Stimulated activated CD4-positive, alpha-beta T cell treated with anti-CD3 and anti-CD28 coated beads, Interleukin-1b, Interleukin-23, amount 100 ng/mL, for 24 hours (primary cell): ENCODE measurements at places on chromosomes 16 and 17.

DNA sequence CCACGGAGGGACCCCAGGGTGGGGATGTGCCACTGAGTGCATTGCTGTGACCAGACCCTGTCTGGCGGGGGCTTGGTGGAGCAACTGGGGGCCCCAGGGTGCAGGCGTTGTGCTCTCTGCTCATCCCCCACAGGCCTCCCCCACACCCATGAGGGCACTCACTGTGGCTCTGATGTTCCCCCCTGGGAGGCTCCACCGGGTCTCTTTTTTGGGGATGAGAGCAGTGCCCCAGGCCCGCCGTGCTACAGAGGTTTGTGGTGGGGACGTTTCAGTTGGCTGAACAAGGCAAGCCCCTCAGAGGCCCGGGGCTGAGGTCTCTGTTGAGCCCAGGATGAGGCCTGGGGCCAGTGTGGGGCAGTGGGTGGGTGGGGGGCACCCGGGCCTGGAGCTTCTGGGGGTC, 2.5 kb downstream of the CCDC78 start:
- no peak for DNase-seq

DNA sequence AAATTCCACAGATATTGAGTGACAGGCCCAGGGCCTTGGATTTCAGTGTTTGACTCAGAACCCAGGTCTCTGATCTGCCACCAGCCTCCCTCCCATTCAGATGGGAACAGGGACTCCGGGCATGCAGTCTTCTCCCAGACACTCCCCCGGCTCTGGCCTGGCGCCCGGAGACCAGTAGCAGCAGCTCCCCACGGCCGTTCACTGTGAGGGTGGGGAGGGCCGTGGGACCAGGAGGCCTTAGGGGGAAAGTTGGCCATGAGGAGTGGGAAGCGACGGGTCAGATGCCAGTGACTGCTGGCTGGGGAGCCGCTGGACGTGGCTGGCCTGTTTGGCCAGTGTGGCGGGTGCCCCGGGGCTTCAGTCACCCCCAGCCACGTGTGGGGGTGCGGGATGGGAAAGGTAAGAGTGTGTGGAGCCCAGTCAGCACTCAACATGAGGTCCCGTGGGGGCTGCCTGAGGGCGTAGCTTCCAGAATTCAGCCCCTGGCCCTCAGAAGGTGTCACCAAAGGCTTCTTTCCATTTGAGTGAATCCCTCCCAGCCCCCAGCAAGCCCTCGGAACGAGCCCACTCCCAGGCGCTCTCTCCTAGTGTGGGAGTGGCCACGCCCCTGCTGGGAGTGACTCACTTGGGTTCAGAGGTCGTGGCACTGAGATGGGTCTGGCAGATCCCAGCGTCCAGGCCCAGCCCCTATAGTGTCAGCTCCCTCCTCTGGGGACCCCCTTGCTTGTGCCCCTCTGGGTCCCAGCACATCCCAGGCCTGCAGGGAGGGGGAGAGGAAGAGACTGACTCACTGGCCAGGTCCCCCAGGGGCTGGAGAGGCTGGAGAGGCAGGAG, 309.4 kb downstream of the SEC14L1 start:
- DNase-seq = no peak

DNA sequence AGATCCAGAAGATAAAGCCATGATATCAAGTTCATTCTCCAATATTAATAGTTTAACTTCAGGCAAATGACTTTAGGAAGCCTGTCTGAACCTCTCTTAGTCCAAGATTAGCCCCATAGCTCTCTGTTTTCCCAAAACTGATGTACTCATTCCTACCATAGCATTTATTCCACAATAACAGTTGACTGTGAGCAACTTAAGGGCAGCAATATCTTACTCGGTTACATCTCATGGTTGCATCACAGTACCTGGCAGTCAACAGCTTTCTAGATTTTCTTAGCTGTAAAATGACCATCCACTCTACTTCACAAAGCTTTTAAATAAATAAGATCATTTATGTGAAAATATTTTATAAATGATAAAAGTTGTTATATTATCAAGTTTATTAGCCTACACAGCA, 58.2 kb upstream of the STAC2 start:
- DNase-seq = no peak

GRCh38 chr17:51097708-51098446, 22.8 kb downstream of the SPAG9 start:
- DNase-seq = no peak
